Foreskin melanocyte (primary cell): ENCODE measurements at places on chromosomes 3 and 15.

DNA sequence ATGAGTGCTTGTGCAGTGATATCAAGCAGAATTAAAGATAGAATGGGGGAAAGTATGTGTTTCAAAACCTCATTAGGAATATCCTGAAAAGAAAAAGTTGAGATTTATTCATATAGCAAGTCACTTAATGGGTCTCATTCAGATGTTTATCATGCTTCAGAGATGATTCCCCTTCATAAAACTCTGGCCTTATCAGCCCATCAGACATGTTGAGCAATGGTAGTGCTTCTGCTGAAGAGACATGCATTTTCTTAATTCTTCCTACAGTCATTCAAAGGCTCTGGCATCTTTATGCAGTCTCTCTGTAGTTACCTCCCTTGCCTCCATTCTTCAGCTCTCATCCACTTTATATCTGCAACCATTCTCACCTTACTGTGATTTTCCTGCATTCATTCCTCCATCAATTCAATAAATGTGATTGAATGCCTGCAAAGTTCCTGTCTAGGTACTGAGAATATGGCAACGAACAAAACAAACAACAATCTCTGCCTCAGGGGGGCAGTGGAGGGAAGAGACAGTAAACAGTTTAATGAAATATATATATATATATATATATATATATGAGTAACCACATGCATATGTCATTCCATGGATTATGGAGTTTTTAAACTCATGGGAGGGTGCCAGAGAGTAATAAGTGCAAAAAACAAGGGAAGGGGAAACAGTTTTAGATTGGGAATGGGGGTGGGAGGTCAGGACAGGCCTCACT is 138.5 kb downstream of the NECTIN3 start:
- no peak for DNase-seq

DNA sequence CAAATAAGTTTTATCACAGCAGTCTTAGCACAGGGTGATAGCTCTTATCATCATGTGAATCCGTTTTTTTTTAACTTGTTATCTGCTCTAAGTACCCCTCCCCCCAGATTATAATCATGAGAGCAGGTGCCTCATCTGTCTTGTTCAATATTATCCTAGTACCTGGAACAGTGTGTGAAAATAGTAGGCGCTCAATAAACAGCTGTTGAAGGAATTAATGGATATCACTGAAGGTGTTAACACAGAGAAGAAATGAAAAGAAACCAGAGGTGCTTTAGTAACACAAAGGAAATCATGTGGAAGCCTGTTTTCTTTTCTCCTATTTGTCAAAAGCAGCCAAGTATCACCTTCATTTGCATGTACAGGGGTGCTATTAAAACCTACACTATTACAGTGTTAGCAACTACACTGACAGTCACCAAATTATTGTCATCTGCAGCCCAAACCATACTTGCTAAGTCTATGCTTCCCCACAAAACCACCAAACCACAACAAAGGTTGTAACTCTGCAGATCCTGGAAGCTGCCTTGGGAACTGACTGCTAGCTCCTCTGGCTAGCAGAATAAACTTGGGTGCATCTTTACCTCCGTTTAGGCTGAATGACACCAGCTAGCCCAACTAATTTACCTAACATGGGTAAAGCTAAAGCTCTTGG is 2.9 kb downstream of the XPC start:
- no peak for DNase-seq

- DNase-seq: no peak
Measured at GRCh38 chr3:65607101-65607500, 431.6 kb downstream of the MAGI1 start.

DNA sequence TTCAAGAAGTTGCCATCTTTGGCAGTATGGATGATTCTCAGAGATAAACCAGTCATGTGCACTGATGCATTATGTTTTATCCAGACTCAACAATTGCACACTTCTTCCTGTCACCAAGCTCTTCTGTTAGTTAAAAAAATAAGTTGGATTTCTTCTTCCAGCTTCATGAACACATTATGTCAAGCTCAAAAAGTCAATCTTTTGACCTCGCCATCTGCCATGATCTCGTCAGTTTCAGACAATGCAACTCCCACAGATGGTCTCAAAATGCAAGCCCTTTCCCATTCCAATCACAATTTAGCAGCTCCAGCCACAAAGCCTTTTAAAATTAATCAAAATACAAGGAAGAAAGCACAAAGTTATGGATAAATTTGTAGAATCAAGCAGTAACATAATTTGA is 42.8 kb downstream of the TFDP2 start:
- no peak for DNase-seq
